Type B pancreatic cell (in vitro differentiated cells): ENCODE measurements at places on chromosomes 12 and 14. TPM values are rescaled to one million over a fixed set of nuclear protein-coding genes. Genes with fewer than 3 reads are reported as not detected.

Gene LTA4H
- 68.1 and 117 TPM in 2 replicates for total RNA-seq

DNA sequence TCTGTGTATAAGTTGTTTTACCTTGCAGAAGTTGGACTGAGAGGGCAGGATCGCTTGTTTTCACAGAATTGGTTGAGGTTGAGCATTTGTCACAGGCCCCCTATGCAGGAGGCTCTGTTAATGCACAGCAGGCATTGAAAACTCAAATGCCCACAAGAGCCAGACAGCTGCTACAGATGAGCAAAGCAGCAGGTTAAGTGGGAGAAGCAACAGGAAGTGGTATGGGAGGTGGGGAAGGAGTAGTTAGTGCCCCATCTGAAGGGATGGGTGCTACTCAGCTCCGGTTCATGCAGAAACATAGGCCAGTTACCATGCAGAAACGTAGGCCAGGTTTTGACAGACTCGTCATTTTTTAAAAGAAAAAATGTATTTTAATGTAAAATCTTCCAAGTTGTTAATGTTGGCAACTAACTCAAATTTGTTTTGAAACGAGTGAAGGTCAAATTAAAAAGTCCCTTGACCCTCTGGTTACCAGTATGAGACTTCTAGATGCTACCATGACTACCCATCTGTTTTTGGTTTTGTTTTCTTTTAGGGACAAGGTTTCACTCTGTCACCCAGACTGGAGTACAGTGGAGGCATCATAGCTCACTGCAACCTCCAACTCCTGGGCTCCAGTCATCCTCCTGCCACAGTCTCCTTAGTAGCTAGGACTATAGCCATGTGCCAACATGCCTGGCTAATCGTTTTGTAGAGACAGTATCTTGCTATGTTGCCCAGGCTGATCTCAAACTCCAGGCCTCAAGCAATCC lies 84.7 kb upstream of the FRMD6 start:
- peaks cover 5% of the 10 kb centered on the region for H3K36me3 ChIP-seq
- H3K4me1 ChIP-seq = peaks cover 21% of the 10 kb centered on the region
- H3K4me3 ChIP-seq = no peak overlapping the region
- no peaks in the 10 kb centered on the region for H3K27me3 ChIP-seq

DNA sequence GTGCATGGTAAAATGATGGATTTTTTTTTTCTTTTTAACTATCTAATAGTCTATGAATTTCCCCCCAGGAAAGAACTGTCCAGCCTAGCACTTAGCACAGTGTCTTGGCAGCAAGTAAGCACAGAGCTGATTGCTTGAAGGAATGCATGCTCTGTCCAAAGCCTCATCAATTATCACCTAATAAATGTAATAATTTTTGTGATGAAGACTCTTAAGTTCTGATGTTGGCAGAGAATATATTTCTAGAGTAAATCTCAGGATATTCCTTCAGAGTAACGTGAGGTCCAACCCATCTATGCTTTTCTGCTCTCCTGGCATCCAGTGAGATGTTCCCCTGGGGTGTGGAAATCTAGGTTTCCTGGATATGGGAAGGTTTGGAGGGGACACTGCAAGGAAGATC lies 152.4 kb downstream of the TMX1 start:
- H3K36me3 ChIP-seq = no peaks in the 10 kb centered on the region
- H3K27ac ChIP-seq = no peak overlapping the region
- peaks cover 2% of the 10 kb centered on the region for H3K27me3 ChIP-seq
- peaks cover 47% of the 10 kb centered on the region for H3K4me1 ChIP-seq
- no peak overlapping the region for H3K4me3 ChIP-seq

DNA sequence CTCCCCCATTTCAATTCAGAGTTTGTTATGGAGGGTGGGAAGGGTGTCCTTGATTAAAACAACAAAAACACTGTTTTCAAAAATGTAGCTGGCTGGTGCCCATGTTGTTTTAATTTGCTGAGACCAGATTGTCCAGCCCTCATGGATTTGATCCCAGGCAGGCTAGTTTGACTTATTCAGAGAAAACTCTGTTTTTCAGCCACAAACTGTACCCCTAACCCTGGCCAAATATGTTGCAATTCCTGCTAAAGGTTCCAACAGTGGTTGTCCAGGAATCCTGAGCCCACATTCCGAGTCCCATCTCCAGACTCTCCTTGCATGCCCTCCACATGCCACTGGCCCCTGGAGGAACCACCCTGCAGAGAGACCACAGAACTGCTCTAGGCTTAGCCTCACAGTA lies 36.0 kb downstream of the MAP1LC3B2 start:
- H3K27me3 ChIP-seq = peaks cover 11% of the 10 kb centered on the region
- no peak overlapping the region for H3K27ac ChIP-seq
- H3K36me3 ChIP-seq = no peaks in the 10 kb centered on the region
- H3K4me1 ChIP-seq = peaks cover 32% of the 10 kb centered on the region
- H3K4me3 ChIP-seq = no peak overlapping the region

GRCh38 chr14:58633831-58634230 lies 3.9 kb upstream of the DACT1 start:
- H3K36me3 ChIP-seq = no peaks in the 10 kb centered on the region
- no peak overlapping the region for H3K4me3 ChIP-seq
- DNase-seq = no peak
- H3K4me1 ChIP-seq = peaks cover 36% of the 10 kb centered on the region
- H3K27ac ChIP-seq = no peak overlapping the region
- peaks cover 61% of the 10 kb centered on the region for H3K27me3 ChIP-seq
